T-cell (primary cell): ENCODE measurements at places on chromosomes 7 and 10. TPM values are rescaled to one million over a fixed set of nuclear protein-coding genes. Genes with fewer than 3 reads are reported as not detected.

DNA sequence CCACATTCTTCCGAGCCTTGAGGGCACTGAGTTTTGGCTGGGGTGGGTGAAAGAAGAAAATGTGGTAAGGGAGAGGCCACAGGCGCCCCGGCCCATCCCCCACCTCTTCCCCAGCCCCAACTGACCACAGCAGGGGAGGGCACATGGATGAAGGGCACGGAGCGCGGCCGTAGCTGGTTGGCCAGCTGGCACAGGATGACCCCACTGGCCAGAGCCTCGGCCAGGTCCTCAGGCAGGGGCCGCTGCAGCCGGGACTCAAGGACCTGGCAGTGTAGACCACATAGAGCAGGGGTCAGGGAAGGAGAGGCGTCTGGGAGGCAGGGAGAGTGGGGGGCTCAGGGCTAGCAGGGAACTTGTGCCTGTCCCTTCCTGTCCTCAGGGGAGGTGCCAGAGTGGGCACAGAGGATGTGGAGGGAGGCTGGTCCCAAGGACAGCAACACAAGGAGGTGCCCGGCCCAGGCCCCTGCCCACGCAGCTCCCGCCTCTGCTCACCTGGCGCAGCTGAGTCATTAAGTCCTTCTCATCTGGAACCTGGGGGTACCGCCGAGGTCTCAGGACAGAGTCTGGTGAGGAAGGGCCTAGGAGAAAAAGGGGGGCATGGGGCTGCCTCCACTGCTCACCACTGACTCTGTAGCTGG, 2.2 kb upstream of the SAP25 start:
- no peak overlapping the region for H3K4me3 ChIP-seq
- peaks cover 2% of the 10 kb centered on the region for H3K27me3 ChIP-seq
- no peak for DNase-seq
- H3K27ac ChIP-seq: no peak overlapping the region

DNA sequence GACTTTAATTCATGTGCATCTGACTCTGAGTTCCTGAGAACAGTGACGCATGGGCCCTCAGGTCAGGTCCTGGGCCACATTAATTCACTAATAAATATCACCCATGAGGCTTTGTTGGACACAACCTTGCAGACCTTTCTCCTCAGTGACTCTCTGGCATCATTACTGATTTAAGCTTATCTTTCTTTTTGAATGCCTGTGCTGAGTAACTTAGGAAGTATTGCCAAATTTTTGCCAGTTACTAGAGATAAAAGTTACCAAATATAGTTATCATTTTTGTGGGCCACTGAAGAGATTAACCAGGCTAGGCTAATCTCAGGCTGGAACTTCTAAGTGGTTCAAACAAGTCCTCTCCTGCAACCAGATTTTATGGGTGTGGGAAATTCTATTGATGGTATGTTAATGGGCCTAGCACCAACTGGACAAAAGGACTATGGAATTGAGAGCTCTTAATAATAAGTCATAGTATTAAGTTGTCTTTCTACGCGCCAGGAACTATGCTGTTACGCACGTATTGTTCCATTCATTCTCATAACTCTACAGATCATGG, 28.8 kb upstream of the PRTFDC1 start:
- no peaks in the 10 kb centered on the region for H3K36me3 ChIP-seq
- peaks cover 8% of the 10 kb centered on the region for H3K4me1 ChIP-seq
- no peak for DNase-seq

DNA sequence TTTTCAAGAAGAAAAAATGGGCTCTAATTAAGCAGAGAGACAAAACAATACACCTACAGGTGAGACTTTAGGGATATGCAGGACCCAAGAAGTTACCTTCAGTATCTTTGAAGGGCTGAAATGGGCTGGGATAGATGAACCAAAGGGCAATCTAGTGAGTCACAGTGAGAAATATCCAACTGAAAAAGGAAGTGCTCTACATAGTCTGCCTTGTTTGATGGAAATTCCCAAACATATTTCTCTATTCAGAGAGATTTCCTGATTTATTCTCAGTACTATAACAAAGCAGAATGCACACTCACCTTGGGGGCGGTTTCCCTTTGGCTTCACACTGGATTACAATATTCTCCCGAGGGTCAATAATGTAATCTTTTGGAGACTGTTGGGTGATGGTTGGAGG, 104.1 kb upstream of the LAMB4 start:
- no peak overlapping the region for H3K27ac ChIP-seq
- H3K4me1 ChIP-seq: no peaks in the 10 kb centered on the region
- no peaks in the 10 kb centered on the region for H3K27me3 ChIP-seq
- H3K4me3 ChIP-seq: no peak overlapping the region

GRCh38 chr10:1629326-1630198, 107.8 kb downstream of the ADARB2 start:
- no peak overlapping the region for H3K4me3 ChIP-seq
- no peaks in the 10 kb centered on the region for H3K4me1 ChIP-seq
- H3K27ac ChIP-seq: no peak overlapping the region
- H3K36me3 ChIP-seq: no peaks in the 10 kb centered on the region
- no peak for DNase-seq

- peaks cover 4% of the 10 kb centered on the region for H3K36me3 ChIP-seq
- H3K4me1 ChIP-seq: no peaks in the 10 kb centered on the region
- no peak overlapping the region for H3K27ac ChIP-seq
- DNase-seq: no peak
- no peak overlapping the region for H3K4me3 ChIP-seq
- no peaks in the 10 kb centered on the region for H3K27me3 ChIP-seq
These were observed 29.1 kb downstream of the CHCHD3 start for GRCh38 chr7:133052826-133053225.

PON1 gene
- 0.73 TPM for total RNA-seq
